ENCODE measurements at places on chromosomes 12 and 14. TPM values are rescaled to one million over a fixed set of nuclear protein-coding genes. Genes with fewer than 3 reads are reported as not detected.

KRT74 gene
- total RNA-seq = not detected

DNA sequence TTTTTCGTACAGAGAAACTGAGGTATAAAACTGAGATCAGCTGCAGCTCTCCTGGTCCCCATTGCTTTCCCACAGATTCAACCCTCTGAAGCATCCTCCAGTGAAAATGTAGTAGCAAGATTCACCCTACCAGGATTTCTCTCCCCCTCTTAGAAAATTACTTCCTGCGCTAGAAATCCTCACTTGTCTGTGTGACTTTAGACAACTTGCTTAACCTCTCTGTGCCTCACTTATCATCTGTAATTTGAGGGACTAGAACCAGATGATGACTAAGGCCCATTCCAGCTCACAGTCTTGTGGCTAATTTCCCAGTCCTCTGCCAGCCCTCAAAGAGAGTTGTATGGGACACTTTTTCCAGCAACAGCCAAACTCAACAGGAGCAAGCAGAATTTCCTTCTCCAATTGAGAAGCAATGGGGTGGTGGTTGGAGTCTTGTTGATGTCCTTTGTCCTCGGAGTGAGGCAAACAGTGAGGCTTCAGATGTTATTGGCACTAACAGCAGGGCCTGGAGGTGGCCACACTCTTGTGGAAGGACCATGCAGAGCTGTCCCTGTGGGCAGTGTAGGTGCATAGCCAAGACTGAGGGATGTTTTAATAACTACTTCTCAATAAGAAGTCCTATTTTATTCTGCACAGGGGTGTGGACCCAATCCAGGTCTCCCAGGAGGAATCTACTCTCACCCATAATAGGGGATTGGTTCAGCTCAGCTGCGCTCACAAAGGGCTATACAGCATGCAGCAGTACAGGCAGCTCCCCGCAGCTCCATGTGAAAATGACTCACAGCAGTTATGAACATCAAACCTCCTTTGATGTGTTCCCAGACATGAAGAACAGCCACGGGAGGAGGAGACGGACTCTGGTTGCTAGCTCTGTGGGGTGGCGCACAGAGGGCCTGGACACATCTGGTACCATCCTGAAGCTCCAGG, 200.1 kb downstream of the DAD1 start:
- no peaks in the 10 kb centered on the region for H3K36me3 ChIP-seq
- H3K4me1 ChIP-seq = no peaks in the 10 kb centered on the region
- H3K4me3 ChIP-seq = no peak overlapping the region
- no peak overlapping the region for H3K27ac ChIP-seq
- DNase-seq = no peak
- H3K27me3 ChIP-seq = no peaks in the 10 kb centered on the region

GRCh38 chr12:6059221-6059620, 65.2 kb downstream of the VWF start:
- no peaks in the 10 kb centered on the region for H3K36me3 ChIP-seq
- H3K4me1 ChIP-seq = no peaks in the 10 kb centered on the region
- H3K4me3 ChIP-seq = no peak overlapping the region
- no peak overlapping the region for H3K27ac ChIP-seq
- peaks cover 6% of the 10 kb centered on the region for H3K27me3 ChIP-seq

- H3K27ac ChIP-seq = no peak overlapping the region
- H3K36me3 ChIP-seq = peaks cover 10% of the 10 kb centered on the region
- no peaks in the 10 kb centered on the region for H3K27me3 ChIP-seq
- H3K4me3 ChIP-seq = no peak overlapping the region
- no peak for DNase-seq
- H3K4me1 ChIP-seq = peaks cover 8% of the 10 kb centered on the region
Measured at GRCh38 chr12:104823985-104824461, 134.1 kb downstream of the SLC41A2 start.

BATF gene
- 213 TPM for total RNA-seq

DNA sequence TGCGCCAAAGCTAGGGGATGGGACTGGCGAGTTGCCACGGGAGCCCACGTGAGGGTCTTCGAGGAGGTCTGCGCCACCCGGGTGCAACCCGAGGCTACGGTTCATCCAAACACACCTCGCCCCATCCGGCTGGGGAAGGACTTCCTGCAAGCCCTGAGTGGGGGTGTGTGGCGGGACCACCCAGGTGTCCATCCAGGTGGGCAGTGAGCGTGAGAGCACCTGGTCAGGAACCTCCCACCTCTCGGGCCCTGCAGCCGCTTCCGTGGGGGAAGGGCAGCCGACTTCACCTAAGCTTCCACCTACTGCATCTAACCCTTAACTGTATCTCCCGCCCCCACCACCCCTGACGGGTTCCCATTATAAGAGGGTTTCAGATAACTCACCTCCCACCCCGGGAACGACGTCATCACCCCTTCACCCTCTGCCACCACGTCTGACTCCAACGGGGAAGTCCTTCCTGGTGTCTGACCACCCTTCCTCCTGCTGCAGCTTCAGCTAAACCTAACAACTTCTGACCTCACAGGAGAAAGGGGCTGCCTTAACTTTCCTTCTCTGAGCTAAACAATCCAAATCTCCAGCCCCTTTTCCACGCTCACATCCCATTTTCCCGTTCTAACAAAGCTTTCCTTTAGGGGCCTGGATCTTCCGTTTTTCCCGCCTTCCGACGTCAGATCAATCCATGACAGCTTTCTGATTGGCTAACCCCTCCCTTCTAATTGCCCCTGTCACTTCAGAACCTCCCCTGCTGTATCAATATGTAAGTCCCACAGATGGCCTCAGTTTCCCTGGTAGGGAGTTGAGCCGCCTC, 27.4 kb upstream of the SMUG1 start:
- H3K27me3 ChIP-seq = peaks cover 10% of the 10 kb centered on the region
- no peaks in the 10 kb centered on the region for H3K36me3 ChIP-seq
- DNase-seq = peak; percentile 26
- peak overlapping the region; percentile 72 for H3K27ac ChIP-seq
- peaks cover 19% of the 10 kb centered on the region for H3K4me1 ChIP-seq

ACSM4 gene
- not detected for total RNA-seq

HOXC4 gene
- not detected for total RNA-seq

GRCh38 chr14:68395604-68396003, 397.3 kb downstream of the ZFP36L1 start:
- no peak overlapping the region for H3K4me3 ChIP-seq
- no peaks in the 10 kb centered on the region for H3K4me1 ChIP-seq
- no peak overlapping the region for H3K27ac ChIP-seq
- H3K27me3 ChIP-seq = peaks cover 4% of the 10 kb centered on the region
- H3K36me3 ChIP-seq = no peaks in the 10 kb centered on the region

- DNase-seq = no peak
- H3K4me1 ChIP-seq = peaks cover 63% of the 10 kb centered on the region
- H3K4me3 ChIP-seq = peak overlapping the region; percentile 80
- peak overlapping the region; percentile 27 for H3K27ac ChIP-seq
- peaks cover 12% of the 10 kb centered on the region for H3K36me3 ChIP-seq
- peaks cover 32% of the 10 kb centered on the region for H3K27me3 ChIP-seq
Measured at GRCh38 chr14:24331731-24332267, 3.1 kb downstream of the ADCY4 start.

SLCO1B1 gene
- total RNA-seq = not detected

Data from activated T-helper 1 cell treated with anti-CD3 and anti-CD28 coated beads, Interleukin-12 subunit alpha, Interleukin-12 subunit beta, Interleukin-2, Interleukin-4 antibody, amounts not matched to agents 30 ng/mL and 10 ng/mL and 1 ng/mL, durations not matched to agents 14 hours and 24 hours and 36 hours (primary cell).